T follicular helper cell (primary cell): ENCODE measurements at places on chromosomes 16 and 17.

DNA sequence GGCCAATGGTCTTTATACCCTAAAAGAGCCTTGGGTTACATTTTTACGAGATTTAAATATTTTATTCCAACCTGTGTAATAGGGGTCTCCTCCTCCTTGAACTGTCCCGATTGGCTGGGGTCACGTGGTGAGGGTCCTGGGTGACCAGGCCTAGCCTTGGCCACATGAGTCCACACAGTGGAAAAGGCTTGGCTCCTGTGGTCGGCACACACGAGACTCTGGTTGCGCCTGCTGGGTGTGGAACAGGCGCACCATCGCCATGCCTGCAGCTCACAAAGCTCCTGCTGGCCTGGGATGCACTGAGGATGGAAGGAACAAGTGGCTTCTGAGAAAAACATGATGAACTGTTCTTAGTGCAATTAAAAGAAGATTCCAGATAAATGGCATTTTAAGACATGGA lies 103.9 kb upstream of the ZNF750 start:
- DNase-seq = no peak

- DNase-seq = no peak
Observed at GRCh38 chr17:59073972-59074371, 32.7 kb downstream of the TRIM37 start.

DNA sequence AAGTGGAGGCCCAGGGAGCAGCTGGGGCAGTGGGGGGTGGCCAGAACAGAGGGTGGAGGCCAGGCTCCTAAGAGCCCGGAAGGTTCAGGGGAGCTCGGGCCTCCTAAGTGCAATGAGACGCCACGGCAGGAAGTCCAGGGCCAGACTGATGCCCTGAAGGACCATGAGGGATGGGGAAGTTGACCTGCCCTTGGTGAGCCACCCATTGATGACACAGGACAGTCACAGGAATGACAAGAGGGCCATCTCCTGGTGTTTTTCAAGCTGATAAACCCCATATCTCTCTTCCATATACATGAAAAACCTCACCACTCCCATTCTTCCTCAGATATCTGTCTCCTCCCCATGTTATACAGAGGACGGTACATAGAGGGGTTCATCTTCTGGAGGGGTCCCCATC lies 5.8 kb upstream of the MRPL58 start:
- no peak for DNase-seq

GRCh38 chr16:6204945-6205344 lies 1107.3 kb upstream of the EEF2KMT start:
- no peak for DNase-seq

- DNase-seq = no peak
Observed at GRCh38 chr17:42317266-42317845, 29.1 kb downstream of the STAT5A start.
